ENCODE measurements at places on chromosomes 7 and 10.

- DNase-seq: no peak
Observed at GRCh38 chr7:20828947-20829346, 42.3 kb upstream of the SP8 start.

GRCh38 chr10:75245354-75246250 is 9.8 kb upstream of the COMTD1 start:
- DNase-seq: no peak

GRCh38 chr7:2248984-2249694 is 7.1 kb downstream of the NUDT1 start:
- peak; percentile 85 for DNase-seq

GRCh38 chr7:112897839-112898431 is 107.7 kb upstream of the TMEM168 start:
- DNase-seq: no peak

GRCh38 chr10:93541402-93542357 is 24.8 kb upstream of the FFAR4 start:
- no peak for DNase-seq

GRCh38 chr7:155885167-155886155 is 73.2 kb upstream of the SHH start:
- peak; percentile 57 for DNase-seq

All from left forelimb (tissue), 1 donor.